ENCODE measurements at places on chromosomes 12 and 14.

DNA sequence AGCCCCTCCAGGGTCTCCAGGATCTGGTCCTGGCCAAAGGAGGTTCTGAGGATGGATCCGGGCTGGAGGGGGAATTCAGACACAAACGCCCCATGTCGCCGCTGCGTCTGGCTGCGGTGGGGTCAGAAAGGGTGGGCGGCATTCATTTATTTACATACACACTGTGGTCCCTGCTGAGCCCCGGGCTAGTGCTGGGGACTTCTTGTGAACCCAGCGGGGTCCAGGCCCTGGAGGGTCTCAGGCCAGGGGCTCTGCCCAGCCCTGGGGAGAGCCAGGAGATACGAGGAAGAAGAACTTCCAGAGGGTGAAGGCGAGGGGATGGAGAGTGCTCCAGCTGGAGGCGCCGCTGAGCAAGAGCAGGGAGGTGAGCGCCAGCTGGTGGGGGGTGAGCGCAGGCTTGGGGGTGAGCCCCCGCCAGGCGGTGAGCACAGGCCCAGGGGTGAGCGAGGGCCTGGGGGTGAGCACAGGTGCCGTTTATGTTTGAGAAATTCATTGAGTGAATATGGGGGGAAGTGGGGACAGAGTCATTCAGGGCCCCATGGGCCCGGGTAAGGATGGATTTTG is 68.1 kb downstream of the NCOR2 start:
- DNase-seq, result no peak

DNA sequence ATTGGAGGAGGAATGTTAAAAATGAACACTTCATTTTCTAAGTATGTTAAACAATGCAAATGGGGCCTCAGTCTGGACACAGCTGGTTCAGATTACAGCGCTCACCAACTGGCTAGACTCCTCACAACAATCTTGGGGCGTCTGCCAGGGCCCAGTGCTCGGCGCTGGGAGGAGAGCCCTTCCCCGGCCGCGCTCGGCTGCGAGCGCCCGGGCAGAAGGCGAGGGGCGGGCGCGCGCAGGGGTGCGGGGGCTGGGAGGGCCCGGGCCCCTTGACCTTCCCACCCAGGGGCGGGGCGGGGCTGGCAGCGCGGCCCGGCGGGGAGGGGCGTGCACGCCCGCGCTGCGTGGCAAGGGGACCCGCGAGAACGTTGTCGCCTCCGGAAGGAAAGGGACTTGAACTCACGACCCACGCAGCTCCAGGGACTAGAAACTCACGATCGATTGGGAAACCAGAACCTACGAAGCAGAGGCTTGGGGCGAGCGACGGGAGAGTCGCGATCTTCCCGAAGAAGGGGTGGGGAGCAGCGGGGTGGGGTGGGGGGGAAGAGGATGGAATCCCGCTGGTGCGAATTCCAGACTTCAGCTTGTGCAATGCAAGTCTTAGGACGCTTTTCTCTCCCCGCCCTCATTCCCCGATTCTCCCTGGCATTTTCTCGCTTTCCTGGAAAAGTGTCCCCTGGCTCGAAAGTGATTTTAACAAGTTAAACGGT is at the start of gene FBLN5:
FBLN5 (minus strand) TSS at position 220 of the 710 bp plus-strand sequence. CDS start 465 bp downstream, outside the sequence.
- no peak for DNase-seq

DNA sequence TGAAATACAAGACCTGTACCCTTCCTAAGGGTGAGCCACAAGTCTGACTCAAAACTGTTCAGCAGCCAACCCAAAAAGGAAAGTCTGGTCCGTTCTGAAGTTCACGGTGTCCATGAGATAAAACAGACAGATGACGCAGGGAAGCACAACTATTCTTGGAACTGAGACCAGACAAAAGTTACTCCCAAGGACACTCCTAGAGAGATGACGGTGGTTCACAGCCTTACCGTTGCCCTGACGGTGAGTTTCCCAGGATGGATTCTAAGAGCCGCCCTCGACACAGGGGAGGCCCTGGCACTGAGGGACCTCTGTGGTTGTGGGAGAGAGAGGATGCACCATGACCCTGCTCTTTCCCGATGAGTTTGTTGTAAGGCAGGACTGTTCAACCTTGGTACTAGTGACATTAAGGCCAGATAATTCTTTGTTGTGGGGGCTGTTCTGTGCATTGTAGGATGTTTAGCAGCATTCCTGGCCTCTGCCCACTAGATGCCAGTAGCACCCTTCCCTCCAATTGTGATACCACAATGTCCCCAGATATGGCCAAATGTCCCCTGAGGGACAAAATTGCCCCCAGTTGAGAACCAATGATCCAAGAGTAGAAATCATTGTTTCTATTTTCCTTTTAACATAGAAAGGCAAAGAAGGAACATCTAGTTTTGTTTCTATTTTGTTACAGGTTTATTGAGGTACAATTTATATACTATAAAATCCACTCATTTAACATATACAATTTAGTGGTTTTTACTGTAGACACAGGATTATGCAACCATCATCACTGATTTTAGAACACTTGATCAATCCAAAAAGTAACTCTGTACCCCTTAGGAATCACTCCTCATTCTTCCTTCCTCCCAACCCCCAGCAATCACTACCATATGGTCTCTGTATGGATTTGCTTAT is 23.0 kb downstream of the OR10P1 start:
- no peak for DNase-seq

- no peak for DNase-seq
Measured at GRCh38 chr12:50197297-50197727, 30.1 kb upstream of the CERS5 start.

DNA sequence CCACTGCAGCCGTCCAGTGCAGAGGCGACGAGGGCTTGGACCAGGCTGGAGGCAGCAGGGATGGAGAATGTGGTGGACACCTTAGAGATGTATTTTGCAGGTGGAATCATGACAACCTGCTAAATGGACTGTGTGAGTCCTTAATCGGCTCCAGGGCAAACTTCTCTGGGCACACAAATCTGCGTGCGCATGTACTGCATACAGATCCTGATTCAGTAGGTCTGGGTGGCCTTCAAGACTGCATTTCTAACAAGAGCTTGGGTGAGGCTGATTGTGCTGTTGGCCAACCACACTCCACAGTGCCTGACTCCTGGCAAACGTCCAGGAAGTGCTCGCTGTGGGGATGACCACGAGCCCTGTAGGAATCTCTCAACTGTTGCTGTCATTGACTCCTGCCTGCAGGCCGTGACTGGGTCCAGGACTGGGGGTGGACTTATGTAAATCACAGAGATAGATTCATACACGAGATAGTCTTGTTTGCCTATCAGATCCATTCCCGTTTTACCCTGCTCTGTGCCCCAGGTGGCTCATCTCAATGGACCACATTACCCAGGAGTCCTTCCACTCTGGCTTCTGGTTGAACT is 27.2 kb downstream of the JDP2 start:
- no peak for DNase-seq

- DNase-seq, result no peak
Measured at GRCh38 chr12:27575762-27576118, 51.7 kb downstream of the PPFIBP1 start.

- DNase-seq, result no peak
Measured at GRCh38 chr12:124510301-124510970, 57.0 kb downstream of the NCOR2 start.

DNA sequence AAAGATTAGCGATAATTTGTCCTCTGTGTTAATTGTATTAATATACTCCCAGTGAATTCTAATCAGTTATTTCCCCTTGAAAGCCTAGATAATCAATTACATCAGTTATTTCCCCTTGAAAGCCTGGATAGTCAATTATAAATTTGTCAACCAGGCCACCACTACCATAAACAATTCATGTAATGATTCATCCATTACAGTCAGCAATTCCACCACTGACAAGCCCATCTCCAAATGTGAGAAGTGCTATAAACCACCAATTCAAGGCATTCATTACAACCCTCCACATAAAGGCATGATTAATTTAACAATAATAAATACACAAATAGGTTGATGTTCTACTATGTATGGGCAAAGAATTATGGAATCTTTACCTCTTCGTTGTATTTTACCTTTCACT is 40.9 kb downstream of the INTS13 start:
- DNase-seq, result no peak

DNA sequence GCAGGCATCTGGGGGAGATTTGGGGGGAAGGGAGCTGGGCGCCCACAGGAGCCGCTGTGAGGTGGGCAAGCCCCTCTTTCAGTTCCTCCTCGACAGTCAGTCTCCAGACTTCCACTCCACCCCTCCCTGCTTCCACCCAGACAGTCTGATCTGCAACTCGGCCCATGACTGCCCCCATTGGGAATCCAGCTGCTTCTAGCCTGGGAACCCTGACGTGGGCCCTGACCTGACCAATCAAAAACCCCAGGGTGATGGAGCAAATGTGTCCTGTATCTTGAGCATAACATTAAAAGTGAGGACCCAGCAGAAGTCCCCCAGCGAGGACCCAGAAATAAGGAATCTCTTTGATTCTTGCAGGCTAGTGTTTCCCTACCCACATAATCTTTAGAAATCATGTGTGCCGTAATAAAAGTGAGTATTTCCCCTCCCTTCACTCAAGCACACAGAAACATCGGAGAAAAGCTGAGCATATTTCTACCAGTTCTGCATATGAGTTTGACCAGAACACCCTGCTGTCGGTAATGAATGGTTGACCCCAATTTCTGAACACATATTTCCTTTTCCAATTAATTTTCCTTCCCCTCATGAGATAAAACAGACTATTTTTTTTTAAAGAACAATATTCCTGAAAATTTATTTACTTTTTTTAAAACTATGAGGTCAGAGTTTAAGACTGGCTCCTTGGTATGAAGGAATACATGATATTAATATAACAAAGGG is 6.4 kb downstream of the SSH1 start:
- no peak for DNase-seq

- DNase-seq, result peak; percentile 87
Measured at GRCh38 chr12:122830517-122831214, 4.6 kb upstream of the HIP1R start.

- no peak for DNase-seq
Measured at GRCh38 chr14:103213331-103213730, 90.1 kb downstream of the TNFAIP2 start.

DNA sequence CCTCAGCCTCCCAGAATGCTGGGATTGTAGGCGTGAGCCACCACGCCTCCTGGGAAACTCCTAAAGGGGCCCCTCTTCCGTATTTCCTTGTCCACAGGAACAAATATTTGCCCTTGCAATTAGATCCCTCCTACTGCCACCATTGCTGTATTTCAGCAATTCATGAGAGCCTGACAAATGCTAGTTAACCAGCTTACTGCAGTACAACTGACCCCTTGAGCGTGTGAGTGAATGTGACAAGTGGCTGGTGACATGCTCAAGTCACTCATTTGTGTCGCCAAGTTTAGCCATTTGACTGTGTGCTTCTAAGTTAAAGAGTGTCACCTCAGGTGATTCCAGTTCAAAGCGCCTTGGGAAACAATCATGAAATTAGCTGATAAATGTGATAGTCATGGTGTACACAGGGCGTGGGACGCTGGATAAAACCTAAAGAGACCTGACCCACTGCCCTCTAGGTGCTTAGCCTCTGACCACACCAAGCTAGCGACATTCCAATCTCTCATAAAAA is 56.1 kb upstream of the MAP1LC3B2 start:
- DNase-seq, result no peak

- no peak for DNase-seq
Measured at GRCh38 chr14:91400696-91401095, 16.9 kb downstream of the CCDC88C start.

DNA sequence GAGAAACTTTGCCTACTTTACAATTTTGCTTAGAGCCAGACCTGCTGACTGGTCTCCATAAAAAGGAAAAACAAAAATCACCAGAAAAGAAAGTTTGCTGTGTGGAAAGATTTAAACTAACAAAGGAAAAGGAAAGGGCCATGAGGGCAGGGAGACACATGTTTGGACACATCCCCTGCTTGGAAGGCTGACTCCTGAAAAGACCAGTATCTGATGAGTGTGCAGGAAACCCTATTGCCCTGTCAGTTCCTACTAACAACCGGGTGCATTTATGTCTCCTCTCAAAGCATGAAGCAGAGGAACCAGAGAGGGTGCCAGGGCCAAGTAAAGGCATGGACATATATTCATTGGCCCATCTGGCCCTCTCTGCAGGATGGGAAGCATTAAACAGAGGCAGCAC is 7.0 kb upstream of the STAB2 start:
- no peak for DNase-seq

DNA sequence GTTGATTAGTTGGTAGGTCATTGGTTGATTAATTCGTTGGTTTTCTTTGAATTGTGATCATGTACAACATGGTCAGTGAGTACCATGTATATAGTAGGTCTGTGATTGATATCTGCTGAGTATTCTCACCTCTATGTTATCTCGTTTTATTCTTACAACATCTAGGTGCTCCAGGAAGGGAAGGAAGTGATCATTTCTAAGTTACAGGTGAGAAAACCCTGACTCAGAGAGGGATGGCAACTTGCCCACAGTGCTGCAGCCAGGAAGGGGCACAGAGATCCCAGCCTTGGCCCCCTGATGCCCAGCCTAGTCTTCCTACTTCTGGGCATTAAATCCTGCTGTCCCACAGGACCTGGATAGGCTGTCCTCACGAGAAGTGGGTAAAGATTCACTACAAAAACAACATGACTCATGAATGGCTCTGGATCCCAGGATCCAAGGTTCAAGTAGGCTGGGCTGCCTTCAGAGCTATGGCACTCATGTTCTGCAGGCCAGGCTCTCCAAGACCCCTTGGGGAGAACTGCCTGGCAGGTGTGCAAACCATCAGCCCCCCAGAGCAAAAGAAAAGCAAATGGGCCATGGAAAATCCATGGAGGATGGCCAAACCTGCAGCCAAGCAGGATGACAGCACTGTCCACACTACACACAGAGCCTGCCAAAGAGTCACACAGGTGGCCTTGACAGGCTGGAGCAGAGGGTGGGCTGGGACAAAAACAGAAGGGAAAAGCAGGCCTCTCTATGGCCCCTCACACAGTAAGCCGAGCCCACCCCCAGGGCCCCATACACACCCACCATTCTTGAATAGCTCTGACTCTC is 146.2 kb downstream of the BCL11B start:
- no peak for DNase-seq

- no peak for DNase-seq
Measured at GRCh38 chr14:99309220-99309766, 37.3 kb upstream of the BCL11B start.

- no peak for DNase-seq
Measured at GRCh38 chr14:102238766-102239165, 66.2 kb downstream of the MOK start.

DNA sequence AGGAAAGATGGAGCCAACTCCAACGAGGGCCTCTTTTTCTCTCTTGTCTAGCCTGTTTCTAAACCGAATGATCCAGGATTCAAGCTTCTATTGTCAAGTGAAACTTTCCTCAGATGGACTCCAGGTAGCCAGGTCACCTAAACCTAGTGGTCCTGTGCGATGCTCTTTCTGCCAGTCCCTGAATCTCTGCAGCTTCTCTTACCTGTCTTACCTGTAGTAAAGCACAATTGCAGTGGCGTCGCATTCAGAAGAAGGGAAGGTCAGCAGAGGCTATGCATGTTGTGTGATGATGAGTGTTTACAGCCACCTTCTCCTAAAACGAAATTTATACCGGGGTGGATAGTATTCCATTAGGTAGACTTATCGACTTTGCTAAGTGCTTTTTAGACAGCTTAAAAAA is 47.4 kb upstream of the TRAF3 start:
- no peak for DNase-seq

DNA sequence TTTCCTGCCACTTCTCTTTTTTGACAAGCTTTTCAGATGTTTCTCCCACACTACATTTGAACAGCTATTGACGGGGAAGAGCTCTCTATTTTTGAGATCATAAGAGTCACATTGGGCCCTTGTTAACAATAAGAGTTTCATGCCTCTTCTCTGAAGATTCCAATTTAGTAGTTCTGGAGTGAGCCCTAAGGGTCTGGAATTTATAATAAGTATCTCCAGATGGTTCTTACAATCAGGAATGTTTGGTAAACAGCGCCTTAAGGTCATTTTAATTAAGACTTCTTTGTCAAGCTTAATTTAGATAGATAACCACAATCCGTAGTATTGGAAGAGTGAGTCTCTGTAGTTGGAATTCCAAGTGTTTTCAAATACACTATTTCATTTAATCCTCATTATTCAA is 60.6 kb upstream of the HECTD1 start:
- DNase-seq, result no peak
